ENCODE measurements at places on chromosomes 4 and X.

GRCh38 chrX:21700275-21700674, 42.1 kb upstream of the KLHL34 start:
- no peak for DNase-seq

DNA sequence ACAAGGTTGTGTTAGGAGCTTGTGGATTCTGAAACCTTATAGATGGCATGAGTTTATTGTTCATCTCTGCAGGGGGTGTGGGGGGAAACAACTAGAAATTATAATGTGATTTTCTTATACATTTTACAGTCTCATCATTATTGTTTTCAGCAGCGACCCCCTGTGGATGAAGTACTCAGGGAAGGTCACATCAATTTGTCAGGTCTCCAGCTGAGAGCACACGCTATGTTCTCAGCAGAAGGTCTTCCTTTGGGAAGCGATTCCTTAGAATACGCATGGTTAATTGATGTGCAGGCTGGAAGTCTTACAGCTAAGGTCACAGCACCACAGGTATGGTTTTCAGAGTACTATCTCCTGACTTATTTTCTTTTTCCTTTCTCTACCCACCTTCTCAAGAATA, 72.2 kb downstream of the BLTP1 start:
- no peak for DNase-seq

- no peak for DNase-seq
Measured at GRCh38 chr4:138909587-138909986, 106.0 kb upstream of the NOCT start.

DNA sequence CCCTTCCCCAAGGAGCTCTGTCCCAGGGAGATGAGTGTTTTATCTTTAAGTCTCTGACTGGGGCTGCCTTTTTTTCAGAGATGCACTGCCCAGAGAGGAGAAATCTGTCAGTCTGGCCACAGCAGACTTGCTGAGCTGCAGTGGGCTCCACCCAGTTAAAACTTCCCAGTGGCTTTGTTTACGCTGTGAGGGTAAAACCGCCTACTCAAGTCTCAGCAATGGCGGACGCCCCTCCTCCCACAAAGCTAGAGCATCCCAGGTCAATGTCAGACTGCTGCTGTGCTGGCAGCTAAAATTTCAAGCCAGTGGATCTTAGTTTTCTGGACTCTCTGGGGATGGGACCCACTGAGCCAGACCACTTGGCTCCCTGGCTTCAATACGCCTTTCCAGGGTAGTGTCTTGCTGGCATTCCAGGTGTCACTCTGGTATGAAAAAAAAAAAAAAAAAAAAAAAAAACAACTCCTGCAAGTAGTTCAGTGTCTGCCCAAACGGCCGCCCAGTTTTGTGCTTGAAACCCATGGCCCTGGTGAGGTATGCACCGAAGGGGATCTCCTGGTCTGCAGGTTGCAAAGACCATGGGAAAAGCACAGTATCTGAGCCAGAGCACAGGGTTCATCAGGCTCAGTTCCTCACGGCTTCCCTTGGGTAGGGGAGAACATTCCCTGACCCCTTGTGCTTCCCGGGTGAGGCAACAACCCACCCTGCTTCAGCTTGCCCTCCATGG, 1616.1 kb upstream of the ADGRL3 start:
- no peak for DNase-seq

- DNase-seq = peak; percentile 93
Measured at GRCh38 chr4:86961605-86962295, 26.9 kb downstream of the AFF1 start.

DNA sequence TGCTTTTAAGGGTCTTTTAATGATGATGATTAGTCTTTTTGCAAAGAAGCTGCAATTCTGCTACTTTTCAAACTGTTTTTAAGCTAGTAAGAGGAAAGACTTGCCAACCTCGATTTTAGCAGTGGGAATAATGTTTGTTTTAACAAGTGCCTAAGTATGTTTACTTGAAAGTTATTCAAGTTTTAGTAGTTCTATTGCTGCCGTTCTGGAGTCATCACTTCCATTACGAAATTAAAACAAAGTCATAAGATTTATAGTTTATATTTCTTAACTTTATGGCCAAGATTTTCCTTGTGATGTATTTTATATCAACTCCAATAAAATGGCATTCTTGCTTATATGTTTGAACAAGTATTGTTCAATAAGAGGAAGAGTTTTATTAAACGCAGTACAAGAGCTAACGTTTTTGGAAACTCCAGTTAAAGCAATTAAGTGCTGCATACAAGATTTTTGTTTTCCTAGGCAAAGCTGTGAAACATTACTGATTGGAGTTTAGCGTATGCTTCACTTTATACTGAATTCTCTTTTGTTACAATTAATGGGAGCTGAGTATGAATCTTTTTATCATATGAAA, 211.3 kb downstream of the TENM3 start:
- no peak for DNase-seq

GRCh38 chr4:114890773-114891172, 222.6 kb downstream of the NDST4 start:
- no peak for DNase-seq

- DNase-seq = no peak
Measured at GRCh38 chrX:20742106-20742505, 475.4 kb upstream of the RPS6KA3 start.

GRCh38 chr4:81003597-81004111, 26.9 kb upstream of the BMP3 start:
- no peak for DNase-seq
